Neuronal stem cell (in vitro differentiated cells): ENCODE measurements at places on chromosomes 12 and 14.

DNA sequence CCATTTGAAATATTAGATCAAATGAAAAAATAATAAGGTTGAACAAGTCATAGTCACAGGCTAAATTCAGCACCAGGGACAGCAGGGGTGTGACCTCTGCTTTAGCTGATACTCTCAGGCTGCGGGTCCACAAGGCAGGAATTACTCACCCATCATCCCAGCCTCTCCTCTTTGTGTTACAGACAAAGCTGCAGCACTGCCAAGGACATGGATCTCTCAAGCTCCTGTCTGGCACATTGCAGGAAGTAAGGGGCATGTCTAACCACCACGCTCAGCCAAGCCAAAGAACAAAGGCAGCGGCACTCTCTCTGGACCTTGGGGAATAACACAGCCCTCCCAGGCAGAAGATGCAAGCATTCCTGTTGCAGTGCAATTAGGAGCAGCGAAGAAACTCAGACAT lies 783.8 kb downstream of the VRK1 start:
- peak; percentile 48 for DNase-seq

DNA sequence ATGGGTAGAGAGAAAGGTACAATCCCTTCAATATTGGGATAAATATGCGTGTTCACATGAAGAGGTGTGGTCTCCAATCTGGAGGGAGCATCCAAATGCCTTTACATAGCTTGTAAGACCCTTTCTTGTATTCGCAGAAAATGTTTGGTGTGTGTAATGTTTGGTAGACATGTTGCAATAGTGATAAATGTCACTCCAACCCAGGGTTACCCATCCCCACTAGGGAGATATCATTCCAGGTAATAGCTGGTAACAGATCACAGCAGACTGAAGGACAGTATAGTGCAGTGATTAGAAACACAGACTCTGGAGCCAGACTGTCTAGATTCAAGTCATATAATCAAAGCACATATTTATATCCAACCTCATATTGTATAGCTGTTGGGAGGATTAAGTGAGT lies 733.6 kb upstream of the TBX3 start:
- no peak for DNase-seq

DNA sequence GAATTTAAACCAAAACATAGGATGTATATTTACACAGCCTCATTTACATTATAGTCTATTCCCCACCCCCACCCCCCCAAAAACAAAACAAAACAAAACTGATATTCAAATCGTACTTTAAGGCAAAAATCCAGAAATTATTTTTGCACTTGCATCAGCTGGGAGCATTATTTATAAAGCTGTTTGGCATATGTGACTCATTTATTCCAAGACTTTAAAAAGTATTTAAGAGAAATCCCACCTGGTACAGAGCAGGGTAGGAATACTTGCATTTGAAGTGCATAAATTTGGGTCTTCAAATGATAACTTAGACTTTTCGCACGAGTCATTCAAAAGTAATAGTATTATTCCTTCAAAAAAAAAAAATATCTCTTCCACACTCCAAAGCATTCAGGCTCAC lies 1.1 kb downstream of the KLHL28 start:
- DNase-seq = no peak

- no peak for DNase-seq
These were observed 88.6 kb upstream of the DCN start for GRCh38 chr12:91271185-91271584.

GRCh38 chr14:100523843-100524169 lies 63.4 kb downstream of the BEGAIN start:
- DNase-seq = no peak

- no peak for DNase-seq
These were observed 2.4 kb upstream of the DGLUCY start for GRCh38 chr14:91111443-91111842.

DNA sequence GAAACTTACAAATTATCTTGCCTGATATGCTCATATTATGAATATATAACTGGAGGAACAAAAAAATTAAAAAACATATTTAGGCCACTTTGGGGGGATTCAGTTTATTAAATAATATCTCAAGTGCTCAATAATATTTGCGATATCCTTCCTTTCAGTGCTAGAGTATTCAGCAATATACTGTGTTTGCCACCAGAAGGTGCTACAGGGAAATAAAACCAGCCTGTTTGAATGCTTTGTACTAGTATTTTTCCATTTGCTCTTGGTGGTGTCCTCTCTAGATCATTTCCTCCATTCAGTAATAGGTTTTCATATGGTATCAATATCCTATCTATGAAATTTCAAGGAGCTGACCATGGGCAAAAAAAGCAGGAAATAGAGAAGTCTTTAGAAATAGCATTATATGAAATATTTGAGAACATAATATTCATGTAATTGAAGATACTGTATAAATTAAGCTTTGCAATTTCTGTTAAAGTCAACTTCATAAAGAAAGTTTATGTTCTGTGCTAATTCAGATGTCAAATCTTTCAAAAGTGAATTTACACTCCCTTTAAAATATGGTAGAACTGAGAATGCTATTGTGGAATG lies 106.2 kb upstream of the NAV3 start:
- DNase-seq = no peak

GRCh38 chr12:57151741-57152630 lies 4.6 kb upstream of the LRP1-AS start:
- DNase-seq = no peak

DNA sequence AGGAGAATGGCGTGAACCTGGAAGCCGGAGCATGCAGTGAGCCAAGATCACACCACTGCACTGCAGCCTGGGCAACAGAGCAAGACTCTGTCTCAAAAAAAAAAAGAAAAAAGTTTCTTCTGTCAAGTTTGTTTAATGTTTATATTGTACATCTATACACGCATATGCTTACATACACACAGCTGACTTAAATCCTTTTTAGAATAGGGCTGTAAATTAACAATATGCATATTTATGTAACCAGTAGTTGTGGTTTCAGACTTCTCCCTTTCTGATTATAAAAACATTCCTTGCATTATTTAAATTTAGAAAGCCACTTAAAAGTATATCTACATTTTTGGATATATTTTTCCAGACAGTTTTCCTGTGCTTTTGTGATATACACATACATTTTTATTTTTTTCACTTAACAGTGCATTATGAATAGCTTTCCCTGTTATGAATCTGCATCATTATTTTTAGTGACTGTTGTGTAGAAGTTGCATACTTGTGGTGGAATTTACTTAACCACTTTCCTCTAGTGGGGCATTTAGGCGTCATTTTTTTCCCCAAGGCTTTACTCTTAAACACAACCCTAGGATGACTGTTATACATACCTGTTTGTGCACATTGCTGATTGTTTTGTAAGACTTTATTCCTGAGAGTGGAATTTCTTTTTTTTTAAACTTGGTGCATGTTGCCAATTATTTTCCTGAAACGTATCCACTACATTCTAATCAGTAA lies 29.4 kb downstream of the POLR3B start:
- no peak for DNase-seq

DNA sequence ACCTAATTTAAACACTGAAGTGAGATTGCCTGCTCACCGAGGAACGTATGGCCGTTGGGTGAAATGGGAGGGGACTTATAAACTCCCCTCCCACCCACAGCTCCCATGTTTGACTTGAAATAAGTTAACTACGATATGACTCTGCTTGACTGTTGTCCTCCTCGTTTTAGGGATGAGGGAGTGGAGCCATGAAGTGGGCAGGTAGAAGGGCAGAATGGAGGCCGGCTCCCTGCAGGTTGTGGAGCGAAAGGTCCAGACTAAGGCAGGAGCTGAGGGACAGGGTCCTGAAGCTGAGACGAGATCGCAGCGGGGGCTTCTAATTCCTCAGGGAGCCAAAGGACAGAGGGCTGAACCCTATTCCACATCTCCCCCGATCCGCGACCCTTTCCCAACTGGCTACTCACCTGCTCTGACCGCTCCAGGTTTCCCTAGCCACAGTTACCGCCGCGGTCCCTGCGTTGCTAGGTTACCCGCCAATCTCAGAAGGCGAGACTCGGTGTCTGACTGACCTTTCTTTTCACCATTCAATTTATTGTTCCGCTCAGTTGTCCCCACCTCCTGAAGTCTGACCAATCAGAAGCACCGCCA lies 577 bp upstream of the TPCN1 start:
- no peak for DNase-seq

GRCh38 chr12:121288986-121289385 lies 7.5 kb downstream of the CAMKK2 start:
- no peak for DNase-seq

GRCh38 chr14:75392686-75393641 lies 34.9 kb upstream of the JDP2 start:
- DNase-seq = no peak

DNA sequence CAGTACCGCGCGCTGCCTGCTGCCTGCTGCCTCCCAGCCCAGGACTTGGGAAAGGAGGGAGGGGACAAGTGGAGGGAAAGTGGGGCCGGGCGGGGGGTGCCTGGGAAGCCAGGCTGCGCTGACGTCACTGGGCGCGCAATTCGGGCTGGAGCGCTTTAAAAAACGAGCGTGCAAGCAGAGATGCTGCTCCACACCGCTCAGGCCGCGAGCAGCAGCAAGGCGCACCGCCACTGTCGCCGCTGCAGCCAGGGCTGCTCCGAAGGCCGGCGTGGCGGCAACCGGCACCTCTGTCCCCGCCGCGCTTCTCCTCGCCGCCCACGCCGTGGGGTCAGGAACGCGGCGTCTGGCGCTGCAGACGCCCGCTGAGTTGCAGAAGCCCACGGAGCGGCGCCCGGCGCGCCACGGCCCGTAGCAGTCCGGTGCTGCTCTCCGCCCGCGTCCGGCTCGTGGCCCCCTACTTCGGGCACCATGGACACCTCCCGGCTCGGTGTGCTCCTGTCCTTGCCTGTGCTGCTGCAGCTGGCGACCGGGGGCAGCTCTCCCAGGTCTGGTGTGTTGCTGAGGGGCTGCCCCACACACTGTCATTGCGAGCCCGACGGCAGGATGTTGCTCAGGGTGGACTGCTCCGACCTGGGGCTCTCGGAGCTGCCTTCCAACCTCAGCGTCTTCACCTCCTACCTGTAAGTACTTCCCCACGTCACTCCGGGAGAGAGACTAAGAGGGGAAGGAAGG lies at the start of gene LGR5:
Gene LGR5 (plus strand): TSS at position 186 of the 732 bp plus-strand sequence. CDS start 283 bp downstream, at position 469.
- DNase-seq = peak; percentile 69

DNA sequence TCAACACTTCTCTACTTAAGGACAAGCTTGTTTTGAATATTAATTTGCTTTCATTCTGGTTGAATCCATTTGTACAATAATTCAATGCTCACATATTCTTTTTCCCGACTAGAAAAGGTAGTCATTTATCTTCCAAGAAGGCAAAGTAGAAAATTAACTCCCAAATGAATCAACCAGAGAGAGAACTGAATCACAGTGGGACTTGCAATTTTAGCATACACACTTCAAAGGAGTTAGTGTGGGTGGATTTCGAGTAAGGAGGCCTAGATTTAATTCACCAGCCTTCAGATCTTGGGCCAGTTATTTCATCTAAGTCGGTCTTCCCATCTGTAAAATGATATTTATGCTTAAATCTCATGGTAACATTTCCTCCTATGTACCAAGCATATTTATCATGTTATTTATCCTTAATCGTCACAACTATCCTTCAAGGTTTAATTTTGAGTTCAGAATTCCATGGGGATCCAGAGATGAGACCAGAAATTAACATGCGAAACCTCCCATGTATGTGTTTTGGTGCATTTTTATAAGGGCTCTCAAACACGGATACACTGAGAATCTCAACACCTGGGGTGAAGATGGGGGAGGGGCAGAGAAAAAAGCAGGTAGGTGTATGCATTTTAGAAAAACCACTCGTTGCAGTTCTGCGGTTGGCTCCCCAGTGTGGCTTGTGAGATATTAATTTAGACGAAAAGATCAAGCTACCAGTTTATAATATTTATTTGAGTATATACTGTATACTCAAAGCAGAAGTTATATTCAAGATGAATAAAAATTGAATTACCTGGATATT lies 38.9 kb upstream of the IL22 start:
- no peak for DNase-seq

DNA sequence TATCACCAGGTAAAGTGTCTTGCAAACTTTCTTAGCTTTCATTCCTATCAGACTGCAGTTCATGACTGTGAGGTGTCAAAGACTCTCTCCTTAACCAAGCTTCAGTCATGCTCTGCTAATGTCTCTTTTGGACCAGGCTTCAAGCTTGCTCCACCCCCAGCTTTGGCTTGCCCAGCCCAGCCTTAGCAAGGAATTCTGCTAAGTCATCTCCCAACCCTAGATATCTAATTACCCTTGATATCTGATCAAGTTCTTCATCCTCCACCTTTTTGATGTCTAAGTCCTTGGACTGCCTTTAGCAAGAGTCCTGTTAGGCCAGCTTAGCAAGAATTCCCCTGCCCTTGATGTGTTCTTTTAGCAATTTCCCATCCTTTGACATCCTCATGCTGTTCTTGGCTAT lies 108.9 kb upstream of the FGD4 start:
- DNase-seq = no peak

- no peak for DNase-seq
These were observed 34.0 kb downstream of the VCPKMT start for GRCh38 chr14:50082308-50082742.

DNA sequence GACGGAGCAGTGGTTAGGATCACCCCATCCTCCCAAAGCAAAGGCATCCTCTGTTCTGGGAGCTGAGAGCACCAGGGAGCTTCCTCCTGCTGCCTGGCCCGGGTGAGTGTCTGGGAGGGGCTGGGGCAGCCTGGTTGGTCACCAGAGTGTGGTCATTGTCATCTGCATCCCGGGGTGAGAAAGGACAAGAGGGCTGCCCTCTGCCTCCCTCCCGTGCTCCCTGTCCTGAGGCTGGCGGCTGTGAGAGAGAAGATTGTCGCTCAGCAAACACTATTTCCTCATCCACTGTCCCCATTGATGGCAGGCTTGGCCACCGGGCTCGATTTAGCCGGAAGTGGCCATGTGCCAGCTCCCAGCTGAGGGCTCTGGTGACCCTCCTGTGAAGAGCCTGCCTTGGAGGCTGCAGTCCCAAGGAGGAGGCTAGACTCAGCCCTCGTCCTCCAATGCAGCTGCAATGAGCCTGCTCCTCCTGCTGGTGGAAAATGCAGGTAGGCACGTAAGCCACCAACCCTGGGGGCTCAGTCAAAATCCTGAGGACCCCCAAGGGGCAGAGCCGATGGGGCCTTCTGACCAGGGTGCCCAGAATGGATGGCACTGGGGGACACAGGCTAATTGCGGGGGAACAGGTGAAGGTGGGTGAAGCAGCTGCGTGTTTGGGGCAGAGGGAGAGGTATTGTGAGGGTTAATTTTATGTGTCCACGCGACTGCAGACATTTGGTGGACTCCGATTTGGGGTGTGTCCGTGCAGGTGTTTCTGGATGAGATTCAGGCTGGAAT lies 155.7 kb downstream of the KIF26A start:
- no peak for DNase-seq

GRCh38 chr12:120230326-120230973 lies 29.5 kb upstream of the RPLP0 start:
- peak; percentile 80 for DNase-seq

DNA sequence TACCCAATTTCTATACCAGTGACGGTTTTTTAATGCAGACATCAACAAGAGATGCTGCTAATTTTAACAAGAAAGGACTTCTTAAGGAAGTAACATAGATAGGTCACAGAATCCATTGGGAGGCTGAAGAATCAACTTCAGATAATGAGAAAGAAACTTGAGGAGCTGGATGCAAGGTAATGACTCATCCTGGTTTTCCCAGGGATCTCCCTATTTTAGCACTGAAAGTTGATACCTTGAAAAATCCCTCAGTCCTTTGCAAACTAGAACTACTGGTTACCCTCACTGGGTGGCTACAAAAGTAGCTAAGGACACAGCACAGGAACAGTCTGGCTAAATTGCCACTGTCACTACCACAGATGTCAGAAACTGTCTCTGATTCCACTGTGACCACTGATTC lies 561.9 kb downstream of the FLRT2 start:
- no peak for DNase-seq
